ENCODE measurements at places on chromosomes 6 and 20. TPM values are rescaled to one million over a fixed set of nuclear protein-coding genes. Genes with fewer than 3 reads are reported as not detected.

GRCh38 chr6:135624402-135625295, 127.1 kb upstream of the AHI1 start:
- no peak for DNase-seq

DNA sequence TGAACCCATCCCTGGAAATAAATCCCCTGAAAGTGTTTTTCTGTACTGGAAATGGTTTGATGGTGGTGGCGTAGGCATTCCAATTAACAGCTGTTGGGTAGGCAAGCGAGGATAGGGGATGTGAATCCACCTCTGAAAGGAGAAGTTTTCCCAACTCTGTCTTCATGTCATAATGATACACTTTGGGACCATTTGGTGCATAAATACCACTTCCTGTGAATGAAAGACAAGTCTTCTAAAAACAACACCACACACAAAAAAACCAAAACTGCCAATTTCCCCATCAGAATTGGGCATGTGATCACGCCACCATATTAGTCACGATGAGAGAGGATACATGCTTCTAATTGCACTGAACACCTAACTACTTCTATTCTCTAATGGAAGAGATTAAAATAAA, 6.4 kb downstream of the VNN2 start:
- no peak for DNase-seq

DNA sequence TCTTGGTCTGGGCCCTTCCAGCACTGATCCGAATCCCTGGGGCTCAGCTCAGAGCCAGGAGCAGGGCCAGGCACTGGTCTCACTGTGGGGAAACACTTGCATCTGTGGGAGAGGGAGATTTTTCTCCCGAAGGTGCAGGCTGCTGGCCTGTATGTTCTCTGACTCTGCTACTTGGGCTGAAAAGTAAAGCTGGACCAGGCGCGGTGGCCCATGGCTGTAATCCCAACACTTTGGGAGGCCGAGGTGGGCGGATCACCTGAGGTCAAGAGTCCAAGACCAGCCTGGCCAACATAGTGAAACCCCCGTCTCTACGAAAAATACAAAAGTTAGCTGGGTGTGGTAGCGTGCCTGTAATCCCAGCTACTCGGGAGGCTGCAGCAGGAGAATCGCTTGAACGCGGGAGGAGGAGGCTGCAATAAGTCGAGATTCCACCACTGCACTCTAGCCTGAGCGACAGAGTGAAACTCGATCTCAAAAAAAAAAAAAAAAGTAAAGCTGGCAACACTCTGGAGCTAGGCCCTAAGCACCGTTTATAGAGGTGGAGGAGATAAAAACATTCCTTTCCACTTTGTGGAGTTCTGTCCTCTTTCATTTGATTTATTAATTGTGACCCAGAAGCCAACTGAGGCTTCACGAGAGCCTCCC, 41.7 kb downstream of the JPH2 start:
- DNase-seq = no peak

DNA sequence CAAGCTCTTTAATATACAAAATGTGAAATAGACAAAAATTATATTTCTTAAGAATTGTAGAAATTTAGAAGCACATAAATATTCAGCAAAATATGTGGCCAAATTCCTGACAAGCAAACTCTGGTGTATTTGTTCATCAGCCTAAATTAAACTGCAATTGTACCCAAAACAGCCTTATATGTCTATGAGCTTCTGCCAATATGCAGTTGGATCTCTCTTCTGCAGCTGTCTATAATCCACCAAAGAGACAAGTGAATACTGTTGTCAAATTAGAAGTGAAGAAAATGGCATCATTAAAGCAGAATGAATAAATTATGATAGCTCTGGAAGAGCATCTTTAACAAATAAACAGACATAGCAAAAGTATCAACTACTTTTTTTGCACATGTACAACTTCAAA, 755.7 kb downstream of the GRIK2 start:
- DNase-seq = no peak

GRCh38 chr6:166999884-167000253, 672 bp downstream of the CEP43 start:
- DNase-seq = no peak

GRCh38 chr6:10690651-10691445, 3.6 kb downstream of the C6orf52 start:
- no peak for DNase-seq

DNA sequence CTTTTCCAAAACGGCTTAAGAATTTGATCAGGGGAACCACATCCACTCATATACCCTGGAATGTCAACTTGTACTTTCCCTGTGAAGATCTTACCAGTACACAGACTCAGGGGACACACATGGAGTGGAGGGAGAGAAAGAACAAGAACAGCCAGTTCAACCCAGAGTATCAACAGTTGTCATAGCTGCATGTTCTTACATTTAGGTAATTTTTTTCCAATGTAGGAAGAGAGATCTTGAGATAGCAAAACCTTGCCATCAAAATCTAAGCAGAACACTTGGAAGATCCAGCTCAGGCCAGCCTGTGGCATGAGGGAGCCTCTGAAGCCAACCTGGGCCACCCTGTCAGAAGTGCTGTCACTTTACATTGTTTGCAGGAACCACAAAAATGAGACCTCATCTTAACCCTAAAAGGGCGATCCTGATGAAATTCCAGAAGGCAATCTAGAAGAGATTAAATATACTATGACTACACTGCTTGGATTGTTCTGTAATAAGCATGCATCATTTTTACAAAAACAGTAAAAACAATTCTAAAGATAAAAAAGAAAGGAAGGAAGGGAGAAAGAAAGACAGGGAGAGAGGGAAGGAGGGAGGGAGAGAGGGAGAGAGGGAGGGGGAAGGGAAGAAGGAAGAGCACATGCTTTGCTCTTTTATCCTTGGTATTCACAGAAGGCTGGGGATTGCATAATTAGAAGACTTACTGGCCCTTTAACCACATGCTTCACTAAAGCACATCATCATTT, 124.7 kb upstream of the TCF21 start:
- DNase-seq = no peak

- no peak for DNase-seq
Measured at GRCh38 chr6:101614774-101615173, 221.3 kb downstream of the GRIK2 start.

DNA sequence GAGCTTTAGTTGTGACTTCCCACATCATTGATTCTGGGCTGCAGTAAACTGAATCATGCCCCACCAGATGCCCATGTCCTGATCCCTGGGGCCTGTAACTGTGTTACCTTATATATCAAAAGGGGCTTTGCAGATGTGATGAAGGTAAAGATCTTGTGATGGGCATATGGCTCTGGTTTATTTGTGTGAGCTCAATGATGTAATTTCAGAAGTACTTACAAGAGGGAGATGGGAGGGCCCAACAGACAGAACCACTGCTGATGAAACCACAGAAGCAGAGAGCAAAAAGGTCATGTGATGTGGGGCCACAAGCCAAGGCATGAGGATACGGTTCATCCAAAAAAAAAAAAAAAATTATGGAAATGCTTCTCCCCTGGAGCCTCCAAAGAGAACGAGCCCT, 118.7 kb downstream of the TOX2 start:
- DNase-seq = no peak

- DNase-seq = no peak
Measured at GRCh38 chr20:14331646-14332045, 5.8 kb downstream of the FLRT3 start.

DNA sequence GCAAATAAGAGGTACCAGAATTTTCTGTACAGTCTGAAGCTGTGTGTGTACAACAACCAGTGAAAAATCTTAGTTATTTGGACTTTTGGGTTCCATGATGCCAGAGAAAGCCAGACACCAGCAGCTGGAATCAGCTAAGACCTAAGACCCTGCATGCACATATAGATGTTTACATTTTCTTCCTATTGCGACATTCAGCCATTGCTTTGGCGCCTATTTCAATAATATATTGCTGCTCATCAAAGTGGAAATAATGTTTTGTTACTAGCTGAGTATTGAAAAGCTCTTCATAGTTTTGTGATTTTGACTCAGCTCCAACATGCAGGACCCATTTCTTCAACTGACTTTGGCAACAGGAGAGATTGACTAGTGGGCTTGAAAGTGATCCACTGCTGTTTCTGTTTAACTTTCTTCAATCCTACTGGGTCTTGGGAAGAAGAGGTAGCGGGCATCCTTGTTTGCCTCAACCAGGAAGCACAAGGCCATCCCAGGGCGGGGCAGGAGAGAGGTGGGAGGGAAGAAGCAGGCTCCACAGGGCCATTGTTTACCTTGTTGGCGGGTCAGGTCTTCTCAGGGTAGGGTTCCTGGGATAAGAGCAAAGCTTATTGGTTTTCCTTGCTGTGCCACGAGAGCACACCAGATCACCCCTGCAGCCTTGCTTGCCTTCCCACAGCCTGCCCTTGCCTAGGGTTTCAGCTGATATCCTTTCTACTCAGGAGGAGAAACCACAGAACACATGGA, 101.3 kb upstream of the ESR1 start:
- no peak for DNase-seq

DNA sequence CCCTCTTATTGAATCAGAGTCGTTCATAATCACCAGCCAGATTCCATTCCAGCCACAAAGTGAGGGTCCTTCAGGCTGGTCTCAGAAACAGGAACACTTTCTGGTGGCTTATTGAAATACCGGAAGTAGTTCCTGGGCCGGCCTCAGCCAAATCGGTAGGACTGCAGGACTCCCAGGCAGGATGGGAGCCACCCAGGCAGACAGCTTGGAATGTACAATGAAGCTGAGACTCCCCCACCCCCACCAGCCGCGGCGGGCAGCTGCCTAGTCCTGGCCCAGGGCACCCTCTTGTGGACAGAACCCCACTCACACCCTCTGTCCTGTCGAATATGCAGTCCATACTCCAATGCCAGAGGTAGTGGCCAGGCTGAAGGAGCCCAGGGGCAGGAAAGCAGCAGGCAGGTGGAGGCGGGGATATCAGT, 43.8 kb downstream of the MDFI start:
- peak; percentile 78 for DNase-seq

- no peak for DNase-seq
Measured at GRCh38 chr6:4059115-4059777, 19.7 kb downstream of the FAM217A start.

GRCh38 chr6:31121131-31121790, 1.0 kb upstream of the CDSN start:
- no peak for DNase-seq

DNA sequence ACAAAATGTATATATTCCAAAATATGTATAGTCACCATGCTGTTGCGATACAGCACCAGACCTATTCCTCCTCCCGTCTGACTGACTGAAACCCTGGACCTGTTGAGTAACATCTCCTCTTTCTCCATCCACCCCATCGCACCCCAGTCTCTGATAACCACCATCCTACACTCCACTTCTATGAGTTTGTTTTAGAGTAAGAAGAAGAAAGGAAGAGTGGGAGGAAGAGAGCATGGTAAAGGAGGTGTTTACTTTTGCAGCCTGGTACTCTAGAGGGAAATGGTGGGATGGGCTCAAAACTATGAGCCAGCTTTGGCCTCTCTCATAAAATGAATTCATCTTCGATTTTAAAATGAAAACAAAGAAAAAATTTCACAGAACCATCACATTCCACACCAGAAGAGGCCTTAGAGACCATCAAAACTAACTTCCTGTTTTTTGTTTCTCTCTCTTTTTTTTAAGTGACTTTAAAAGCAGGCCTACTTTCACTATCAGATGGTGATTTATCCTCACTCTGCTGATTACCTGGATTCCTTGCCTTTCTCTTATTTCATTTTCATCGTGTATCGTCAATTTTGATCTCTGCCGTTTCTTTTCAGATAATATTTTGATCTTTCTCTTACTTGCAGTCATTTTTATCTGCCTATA, 16.8 kb upstream of the FUCA2 start:
- DNase-seq = no peak

- DNase-seq = no peak
Measured at GRCh38 chr20:22207280-22207679, 377.1 kb downstream of the FOXA2 start.

GRCh38 chr20:14342918-14343317, 5.5 kb upstream of the FLRT3 start:
- no peak for DNase-seq

DNA sequence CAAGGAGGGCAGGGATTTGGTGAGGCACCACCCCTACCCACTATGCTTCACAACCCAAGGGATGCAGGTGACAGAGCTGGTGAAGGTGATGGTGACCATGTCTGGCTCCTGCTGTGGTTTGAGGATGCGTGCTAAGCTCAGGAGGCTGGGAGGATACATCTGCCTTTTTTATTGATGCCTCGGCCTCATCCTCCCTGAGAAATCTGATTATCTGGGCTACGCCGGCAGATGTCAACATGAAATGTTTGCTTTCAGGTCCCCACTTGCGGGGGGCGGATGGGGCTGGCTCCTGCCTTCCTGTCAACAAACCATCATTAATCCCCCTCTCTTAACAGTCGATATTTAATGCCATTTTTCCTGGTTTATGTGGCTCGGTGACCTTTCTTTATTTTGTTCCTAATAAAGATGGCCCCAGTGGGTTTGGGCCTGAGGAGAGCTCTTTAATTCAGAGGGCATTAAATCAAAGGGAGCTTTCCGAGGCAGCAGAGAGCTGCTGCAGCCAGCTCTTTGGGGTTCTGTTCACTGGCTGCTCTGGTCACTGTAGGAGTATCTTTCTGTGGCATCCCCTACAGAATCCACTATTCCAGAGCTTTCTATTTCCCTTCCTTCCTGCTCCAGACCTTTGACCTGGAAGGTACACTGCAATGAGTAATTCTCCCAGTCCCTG, 33.5 kb upstream of the LRFN2 start:
- no peak for DNase-seq

- no peak for DNase-seq
Measured at GRCh38 chr6:28134716-28135115, 7.0 kb upstream of the ZKSCAN8 start.

DNA sequence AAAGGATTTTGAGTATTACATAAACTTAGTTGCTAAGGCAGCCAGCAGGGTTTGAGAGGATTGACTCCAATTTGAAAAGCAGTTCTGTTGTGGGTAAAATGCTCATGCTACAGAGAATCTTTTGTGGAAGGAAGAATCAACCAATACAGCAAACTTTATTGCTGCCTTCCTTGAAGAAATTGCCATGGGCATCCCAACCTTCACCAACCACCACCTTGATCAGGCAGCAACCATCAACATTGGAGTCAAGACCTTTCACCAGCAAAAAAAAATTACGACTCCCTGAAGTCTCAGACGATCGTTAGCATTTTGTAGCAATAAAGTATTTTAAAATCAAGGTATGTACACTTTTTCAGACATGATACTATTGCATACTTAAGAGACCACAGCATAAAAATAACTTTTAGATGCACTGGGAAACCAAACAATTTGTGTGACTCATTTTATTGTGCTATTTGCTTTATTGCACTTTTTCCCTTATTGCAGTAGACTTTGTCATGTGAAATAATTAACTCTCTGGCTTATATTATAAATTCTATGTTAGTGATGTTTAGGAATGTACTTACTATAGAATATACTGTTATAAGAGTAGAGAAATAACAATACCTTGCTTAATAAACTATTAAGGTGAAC, 390.8 kb downstream of the CDKAL1 start:
- no peak for DNase-seq

GRCh38 chr6:101294051-101294638, 99.4 kb upstream of the GRIK2 start:
- DNase-seq = no peak

- no peak for DNase-seq
Measured at GRCh38 chr20:62177307-62177706, 5.5 kb upstream of the MTG2 start.

Gene TREML1
- total RNA-seq = not detected

Gene TCP11
- not detected for total RNA-seq

Gene HLA-DPA1
- total RNA-seq = 57.1 TPM

Gene CGAS
- 1.8 TPM for total RNA-seq

Gene CRNKL1
- total RNA-seq = 19.8 TPM

Gene SGK2
- 2.5 TPM for total RNA-seq

Gene MAS1
- total RNA-seq = 0.05 TPM

Gene PSORS1C2
- total RNA-seq = 35.6 TPM

Gene BNIP5
- total RNA-seq = not detected

Gene FAM83C
- total RNA-seq = 72.1 TPM

Gene CLDN20
- not detected for total RNA-seq

Gene KIAA0408
- 0.80 TPM for total RNA-seq

Gene LKAAEAR1
- total RNA-seq = not detected

Gene AIF1
- total RNA-seq = 8.3 TPM

Gene PROKR2
- not detected for total RNA-seq
